B cell (primary cell): ENCODE measurements at places on chromosomes 6 and 20. TPM values are rescaled to one million over a fixed set of nuclear protein-coding genes. Genes with fewer than 3 reads are reported as not detected.

B3GALT4 gene
- 44.1 and 46.0 TPM in 2 replicates for total RNA-seq

SIRPG gene
- not detected in 2 replicates for total RNA-seq

OR14J1 gene
- not detected in 2 replicates for total RNA-seq

FAM217A gene
- not detected in 2 replicates for total RNA-seq

WFDC6 gene
- total RNA-seq, result not detected in 2 replicates

PHACTR1 gene
- 121 and 129 TPM in 2 replicates for total RNA-seq

CPNE1 gene
- total RNA-seq, result 323 and 331 TPM in 2 replicates

FILIP1 gene
- not detected in 2 replicates for total RNA-seq

IL17F gene
- total RNA-seq, result not detected in 2 replicates

PKIG gene
- total RNA-seq, result 117 and 128 TPM in 2 replicates

COQ3 gene
- 3.1 and 3.9 TPM in 2 replicates for total RNA-seq

FRK gene
- total RNA-seq, result 0.07 TPM in 2 replicates
